ENCODE measurements at places on chromosomes 1 and 21.

GRCh38 chr1:20051218-20051829, 18.7 kb upstream of the PLA2G5 start:
- DNase-seq: no peak

DNA sequence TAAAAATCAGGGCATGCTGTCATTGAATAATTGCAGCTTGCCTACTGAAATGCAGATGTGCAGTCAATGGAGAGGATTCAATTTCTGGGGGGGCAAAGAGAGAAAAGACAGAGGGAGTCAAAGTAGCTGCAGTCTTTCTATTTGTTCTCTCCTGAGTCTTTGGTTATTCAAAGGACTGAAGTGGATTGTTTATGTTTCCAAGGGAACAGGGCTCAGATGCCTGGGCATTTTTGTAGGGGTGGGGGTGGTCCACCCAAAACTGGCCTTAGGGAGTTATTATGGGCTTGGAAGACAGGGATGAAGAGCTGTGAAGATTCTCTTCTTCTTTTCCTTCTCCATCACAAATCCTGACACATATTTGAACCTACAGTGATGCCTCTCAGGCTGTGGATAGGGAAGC, 408.8 kb upstream of the DAB1 start:
- DNase-seq: no peak

DNA sequence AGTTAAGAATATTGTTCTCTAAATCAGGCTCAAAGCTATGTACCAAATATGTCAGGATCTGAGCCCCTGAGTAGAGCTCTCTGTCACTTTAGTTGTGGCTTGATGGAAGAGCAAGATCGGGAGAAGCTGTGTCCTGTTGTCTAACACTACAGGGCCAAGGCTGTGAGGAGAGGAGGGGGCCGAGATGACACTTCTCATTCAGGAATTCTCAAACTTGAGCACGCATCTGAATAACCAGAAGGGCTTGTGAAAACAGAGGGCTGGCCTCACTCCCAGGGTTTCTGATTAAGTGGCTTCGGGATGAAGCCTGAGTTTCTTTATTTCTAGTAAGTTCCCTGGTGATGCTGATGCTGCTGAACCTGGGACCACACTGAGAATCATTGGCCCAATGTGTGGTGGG, 209.2 kb upstream of the DAB1 start:
- DNase-seq: no peak

- DNase-seq: no peak
These were observed 19.9 kb downstream of the FMN2 start for GRCh38 chr1:240111558-240111957.

DNA sequence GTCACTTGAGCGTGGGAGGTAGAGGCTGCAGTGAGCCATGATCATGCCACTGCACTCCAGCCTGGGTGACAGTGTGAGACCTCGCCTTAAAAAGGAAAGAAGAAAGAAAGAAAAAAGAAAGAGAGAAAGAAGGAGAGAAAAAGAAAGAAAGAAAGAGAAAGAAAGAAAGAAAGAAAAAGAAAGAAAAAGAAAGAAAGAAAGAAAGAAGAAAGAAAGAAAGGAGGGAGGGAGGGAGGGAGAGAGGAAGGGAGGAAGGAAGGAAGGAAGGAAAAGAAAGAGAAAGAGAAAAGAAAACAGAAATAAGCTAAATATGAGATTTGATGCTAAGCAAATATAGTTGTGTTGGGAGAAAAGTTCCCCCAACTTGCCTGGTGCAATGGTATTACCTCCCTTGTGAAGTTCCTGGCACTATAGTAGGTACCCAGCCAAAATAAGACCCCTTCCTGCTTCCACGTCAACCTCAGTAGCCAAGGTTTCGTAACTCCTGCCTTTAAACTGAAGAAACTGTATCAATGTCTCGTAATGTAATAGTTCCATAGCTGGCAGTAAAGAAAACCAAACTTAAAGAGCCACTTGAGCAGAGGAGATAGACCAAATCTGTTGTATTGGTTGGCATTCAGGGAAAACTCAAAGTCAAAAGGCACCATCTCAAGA, 88.1 kb upstream of the HNRNPU start:
- DNase-seq: no peak

- DNase-seq: peak; percentile 66
These were observed 7.9 kb upstream of the CLDN14 start for GRCh38 chr21:36487641-36488307.

- DNase-seq: no peak
These were observed 454 bp upstream of the NENF start for GRCh38 chr1:212432272-212432660.

- peak; percentile 71 for DNase-seq
These were observed 58.5 kb downstream of the LPAR3 start for GRCh38 chr1:84834419-84835064.

GRCh38 chr1:193031431-193031830, 27.7 kb downstream of the UCHL5 start:
- DNase-seq: peak; percentile 56

DNA sequence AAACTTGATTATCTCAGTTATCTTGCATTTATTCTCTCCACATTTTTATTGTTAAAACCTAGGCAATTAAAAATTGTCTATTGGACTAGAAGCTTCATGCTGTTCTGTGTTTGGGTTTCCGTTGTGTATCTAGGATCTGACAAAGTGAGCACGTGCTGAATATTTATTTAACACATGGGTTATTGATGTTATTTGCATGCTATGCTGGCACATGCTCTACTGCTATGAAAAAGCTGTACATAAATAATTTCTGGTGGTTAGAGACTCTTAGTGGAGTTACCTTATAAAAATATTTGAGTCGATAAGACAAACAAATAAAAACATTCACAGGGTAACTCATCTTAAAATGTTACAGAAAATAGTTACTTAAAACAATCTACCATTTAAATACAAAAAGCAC, 1769.7 kb downstream of the MRPL39 start:
- no peak for DNase-seq

- no peak for DNase-seq
These were observed 25.2 kb downstream of the COL6A1 start for GRCh38 chr21:46006547-46007491.

DNA sequence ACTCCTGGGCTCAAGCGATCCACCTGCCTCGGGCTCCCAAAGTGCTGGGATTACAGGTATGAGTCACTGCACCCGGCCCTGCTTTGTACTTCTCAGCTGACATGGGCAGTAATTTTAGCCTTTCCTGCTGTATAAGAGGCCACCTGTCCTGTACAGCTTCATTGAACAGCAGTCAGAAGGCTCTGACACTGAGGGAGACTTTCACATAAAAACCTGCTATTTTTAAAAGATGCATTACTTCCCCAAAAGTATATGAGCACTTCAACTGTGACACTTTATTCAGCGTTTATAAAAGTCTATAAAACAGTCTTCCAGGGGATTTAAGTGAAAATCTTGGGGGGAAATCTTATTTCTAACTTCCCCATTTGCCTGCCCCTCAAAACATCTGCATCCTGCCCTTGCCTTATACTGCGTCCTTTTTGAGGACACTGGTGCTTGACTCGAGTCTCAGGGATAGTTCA, 17.6 kb downstream of the RNU5D-1 start:
- no peak for DNase-seq

GRCh38 chr1:170749959-170750358, 86.0 kb downstream of the PRRX1 start:
- DNase-seq: no peak

DNA sequence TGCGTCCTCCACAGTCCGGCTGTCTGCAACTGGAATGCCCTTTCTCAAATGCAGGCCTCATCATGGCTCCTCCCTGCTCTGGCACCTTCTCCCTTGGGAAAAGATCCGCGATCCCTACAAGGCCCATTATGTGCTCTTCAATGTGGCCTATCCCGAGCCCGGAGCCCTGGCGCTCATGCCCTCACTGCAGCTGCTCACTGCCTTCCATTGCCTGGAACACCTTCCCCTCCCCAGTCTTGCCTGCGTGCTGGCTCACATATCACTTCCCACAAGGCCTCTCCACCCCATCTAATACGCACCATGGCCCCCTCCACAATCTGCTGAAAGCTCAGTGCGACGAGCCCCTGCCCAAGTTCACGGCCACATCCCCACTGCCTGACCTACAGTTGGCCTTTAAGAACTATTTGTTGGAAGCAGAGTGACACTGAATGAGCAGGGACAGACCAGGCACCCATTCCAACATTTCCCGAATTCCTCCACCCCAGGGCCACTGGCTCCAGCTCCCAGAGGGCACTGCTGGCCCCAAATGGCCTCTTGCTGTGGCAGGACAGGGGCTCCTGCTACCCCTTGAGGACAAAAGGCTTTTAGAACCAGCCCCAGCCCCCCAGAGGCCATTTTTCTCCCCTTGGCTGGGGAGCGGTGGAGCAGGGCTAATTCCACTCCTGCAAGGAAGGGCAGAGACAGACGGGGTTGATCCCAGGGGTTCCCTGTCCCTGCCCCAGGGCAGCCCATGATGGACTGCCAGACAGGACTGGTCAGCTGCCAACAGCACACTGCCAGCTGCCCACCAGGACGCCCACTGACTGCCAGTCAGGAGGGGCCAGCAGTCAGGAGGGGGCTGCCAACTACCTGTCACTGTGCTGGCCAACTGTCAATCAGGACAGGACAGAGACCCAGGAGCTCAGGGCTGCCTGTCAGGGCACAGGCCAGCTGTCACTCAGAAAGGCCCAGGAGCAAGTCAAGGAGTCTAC, 64.8 kb downstream of the DHRS3 start:
- DNase-seq: no peak

DNA sequence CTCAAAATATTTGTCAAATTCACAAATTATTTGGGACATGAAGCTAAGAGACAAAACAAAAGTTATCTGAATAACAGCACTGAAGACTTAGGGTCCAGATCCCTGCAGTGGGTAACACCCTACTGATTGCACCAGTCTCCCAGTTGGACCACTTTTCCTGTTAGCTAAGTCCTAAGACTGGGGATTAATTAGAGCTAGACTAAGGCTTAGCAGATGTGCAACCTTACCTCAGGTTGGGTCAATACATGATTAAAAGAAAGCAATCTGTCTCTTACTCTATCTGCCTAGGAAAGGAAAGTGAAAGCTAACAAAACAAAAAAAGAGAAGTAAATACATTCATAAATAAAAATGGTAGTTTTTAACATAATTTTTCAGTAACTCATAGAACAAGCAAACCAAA, 737.2 kb upstream of the CHRM3 start:
- no peak for DNase-seq

GRCh38 chr1:236289492-236290131, 7.9 kb upstream of the ERO1B start:
- DNase-seq: no peak

- no peak for DNase-seq
These were observed 99.2 kb upstream of the GRIK3 start for GRCh38 chr1:37133276-37134145.

DNA sequence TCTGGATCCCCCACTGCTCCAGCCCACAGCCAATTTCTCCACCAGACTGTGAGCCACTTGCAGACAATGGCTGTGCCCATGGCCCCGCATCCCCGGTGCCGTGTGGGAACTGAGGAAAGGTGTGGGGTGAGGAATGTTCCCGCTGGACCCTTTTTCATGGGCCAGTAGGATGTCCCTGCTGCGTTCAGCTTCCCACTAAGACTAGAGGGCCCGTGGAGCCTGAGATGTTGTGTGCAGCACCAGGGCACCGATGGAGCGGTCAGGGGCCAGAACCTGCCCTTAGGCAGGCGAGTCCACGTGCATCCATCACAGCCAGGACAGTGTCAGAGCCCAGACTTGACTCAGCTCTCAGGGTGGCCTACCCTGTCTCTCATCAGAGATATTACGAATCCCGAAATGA, 105.7 kb upstream of the COL6A1 start:
- no peak for DNase-seq

DNA sequence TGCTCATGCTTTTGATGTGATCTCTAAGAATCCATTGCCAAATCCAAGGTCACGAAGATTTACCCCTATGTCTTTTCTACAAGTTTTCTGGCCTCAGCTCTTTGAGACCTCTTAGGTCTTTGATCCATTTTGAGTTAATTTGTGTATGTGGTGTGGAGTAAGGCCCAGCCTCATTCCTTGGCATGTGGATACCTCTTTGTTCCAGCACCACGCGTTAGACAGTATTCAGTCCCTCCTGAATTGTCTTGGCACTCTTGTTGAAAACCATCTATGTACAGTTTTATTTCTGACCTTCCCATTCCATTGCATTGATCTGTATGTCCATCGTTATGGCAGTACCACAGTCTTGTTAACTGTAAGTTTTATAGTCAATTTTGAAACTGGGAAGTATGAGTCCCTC, 8.0 kb upstream of the FTCD start:
- no peak for DNase-seq

- DNase-seq: no peak
These were observed 123.3 kb upstream of the DPYD start for GRCh38 chr1:98044071-98044697.

DNA sequence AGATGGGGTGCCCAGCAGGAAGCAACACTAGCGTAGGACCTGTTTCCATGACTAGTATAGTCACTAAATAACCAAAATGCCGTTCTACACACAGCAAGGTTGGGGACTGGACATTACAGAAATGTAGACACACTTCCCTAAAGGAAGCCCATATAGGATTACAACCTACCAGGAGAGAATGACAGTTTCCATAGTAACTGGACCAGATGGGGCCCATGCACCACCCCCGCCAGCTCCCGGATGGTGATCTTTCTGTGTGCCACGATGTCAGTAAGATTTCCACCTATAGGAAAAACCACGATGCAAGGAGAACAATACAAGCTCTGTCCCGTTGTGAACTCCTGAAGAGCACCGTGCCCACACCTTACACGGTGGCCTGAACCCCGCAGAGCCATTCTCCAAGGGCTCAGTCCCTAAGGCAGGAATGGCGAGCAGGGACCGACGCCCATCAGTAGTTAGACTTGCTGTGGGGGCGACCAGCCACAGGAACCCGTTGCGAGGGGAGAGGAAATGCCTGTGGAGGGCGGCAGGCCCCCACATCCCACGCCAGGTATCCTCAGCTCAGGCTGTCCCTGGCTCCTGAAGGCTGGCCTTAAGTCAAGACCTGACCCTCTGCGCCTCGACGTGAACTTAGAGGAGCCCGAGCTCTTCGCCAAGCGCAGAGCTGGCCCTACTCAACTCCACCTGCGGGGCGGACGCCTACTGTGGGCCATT, 13.6 kb upstream of the CEP85 start:
- no peak for DNase-seq

GRCh38 chr1:219805191-219805590, 123.2 kb downstream of the SLC30A10 start:
- DNase-seq: no peak

- DNase-seq: no peak
These were observed 55.4 kb downstream of the PROX1 start for GRCh38 chr1:214043167-214043566.

DNA sequence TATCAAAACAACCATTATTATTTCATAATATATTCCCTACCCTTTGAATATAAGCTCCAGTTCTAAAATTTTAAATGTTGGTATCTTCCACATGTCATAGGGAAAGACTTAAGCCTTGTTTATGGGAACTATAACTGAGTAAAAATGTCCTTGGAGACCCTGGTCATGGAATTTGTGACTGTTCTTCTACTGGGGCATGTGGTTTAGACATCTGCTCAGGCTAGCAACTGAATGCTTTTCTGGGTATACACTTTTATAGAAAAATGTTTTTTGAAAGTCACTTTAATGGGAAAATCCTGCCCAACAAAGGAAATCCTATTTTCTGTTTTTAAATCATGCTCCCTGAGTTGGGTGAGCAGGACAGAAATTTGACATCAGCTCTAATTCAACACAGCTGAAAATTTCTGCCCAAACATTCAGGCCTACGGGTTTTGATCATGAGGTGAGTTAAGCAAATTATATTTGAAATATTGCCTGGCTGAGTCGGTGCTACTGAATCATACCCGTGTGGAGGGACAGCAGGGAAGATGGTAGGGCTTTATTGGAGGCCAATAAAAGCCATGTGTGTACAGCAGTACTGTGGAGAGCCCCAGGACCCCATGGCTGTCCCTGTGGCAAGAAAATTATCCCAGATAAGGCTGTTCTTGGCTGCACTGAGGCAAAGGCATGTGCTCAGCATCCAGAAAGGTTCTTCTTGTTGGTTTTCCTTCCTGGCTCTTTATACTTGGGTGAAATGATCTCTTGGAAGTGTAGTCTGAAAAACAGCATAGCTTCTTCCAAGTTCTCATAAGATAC, 391.8 kb downstream of the DISC1 start:
- no peak for DNase-seq
